ENCODE measurements at places on chromosomes 16 and 17.

DNA sequence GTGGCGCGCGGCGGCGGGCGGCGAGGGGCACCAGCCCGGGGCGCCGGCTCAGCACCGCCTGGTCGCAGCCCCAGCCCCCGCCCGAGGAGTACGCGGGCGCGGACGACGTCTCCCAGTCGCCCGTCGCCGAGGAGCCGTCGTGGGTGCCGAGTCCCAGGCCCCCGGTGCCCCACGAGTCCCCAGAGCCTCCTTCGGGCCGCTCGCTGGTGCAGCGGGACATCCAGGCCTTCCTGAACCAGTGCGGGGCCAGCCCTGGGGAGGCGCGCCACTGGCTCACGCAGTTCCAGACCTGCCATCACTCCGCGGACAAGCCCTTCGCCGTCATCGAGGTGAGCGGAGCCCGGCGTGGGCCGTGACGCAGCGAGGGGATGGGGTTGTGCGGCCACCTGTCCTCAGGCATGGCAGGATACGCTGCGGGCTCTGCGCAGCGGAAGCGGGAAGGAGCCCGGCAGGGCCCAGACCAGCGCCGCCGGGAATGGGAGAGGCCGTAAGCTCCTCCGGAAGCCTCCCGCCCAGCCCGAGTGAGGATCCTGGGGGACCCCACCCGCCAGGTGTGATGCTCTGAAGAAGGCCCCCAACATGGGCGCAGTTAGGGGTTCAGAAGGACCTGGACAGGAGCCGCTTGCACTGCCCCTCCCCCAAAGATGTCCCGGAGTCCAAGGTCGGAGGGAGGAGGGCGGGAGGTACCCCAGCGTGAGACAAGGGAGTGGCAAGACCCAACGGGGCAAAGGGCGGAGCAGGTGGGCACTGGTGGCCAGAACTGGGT is 522 bp downstream of the NAGS start:
- DNase-seq, result no peak

GRCh38 chr16:48536614-48537200 is 73.3 kb downstream of the N4BP1 start:
- DNase-seq, result no peak

DNA sequence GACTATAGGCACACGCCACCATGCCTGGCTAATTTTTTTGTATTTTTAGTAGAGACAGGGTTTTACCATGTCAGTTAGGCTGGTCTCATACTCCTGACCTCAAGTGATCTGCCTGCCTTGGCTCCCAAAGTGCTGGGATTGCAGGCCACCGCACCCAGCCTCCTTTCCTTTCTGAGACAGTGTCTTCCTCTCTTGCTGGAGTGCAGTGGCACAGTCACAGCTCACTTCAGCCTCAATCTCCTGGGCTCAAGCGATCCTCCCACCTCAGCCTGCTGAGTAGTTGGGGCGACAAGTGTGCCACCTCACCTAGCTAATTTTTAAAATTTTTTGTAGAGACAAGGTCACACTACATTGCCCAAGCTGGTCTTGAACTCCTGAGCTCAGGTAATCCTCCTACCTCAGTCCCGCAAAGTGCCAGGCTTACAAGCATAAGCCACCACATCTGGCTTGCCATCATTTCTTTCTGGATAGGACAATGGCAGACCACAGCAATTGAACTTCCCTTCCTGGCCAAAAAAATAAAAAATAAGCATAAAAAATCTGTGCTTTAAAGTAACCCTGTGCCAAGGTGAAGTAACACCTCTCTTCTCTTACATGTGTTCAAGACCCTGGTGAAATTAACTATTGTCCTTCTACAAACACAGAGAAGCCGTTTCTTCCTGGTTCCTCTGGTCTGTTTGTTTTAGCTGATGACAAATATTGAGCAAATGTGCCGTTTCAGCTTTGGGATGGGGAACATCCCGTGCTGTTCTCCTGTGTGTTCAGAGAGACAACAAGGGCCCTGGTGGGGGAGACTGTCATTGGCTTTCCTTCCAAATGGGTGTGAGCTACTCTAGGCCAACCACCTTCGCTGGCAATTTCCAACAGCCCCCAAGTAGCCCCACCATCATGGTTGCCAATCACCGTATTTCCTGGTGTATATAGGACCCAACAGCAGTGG is 60.2 kb downstream of the EMP2 start:
- no peak for DNase-seq

GRCh38 chr17:280216-280615 is 72.4 kb downstream of the RPH3AL start:
- DNase-seq, result no peak

DNA sequence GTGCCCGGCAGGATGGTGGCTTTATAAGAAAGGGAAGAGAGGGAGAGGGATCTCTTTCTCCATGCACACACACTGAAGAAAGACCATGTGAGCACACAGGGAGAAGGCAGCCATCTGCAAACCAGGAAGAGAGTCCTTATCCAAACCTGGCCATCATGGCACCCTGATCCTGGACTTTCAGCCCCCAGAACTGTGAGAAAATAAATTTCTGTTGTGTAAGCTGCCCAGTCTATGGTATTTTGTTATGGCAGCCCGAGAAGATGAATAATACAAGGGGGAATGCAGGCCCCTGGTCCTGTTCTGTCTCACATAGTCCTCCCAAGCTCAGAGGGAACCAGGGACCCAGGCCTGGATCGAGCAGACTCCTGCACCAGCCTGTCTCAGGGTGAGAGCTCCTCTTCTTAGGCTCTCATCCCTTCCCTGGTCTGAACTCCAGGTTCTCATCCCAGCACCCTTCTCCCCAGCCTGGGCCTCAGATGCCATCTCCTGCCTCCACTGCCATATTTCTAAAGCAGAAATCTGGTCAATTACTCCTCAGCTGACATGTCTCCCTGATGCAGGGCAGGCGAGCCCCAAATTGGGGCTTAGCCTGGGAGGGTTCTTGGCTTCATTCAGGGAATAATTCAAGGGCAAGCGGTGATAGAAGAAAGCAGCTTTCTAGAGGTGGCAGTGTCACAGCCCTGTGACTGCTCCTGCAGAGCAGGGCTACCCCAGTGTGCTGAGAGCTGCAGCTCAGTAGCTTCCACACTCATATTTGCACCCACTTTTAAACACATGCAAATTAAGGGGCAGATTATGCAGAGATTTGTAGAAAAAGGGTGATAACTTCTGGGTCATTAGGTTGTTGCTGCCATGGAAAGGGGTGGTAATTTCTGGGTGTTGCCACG is 28.8 kb downstream of the IGFBP4 start:
- no peak for DNase-seq

DNA sequence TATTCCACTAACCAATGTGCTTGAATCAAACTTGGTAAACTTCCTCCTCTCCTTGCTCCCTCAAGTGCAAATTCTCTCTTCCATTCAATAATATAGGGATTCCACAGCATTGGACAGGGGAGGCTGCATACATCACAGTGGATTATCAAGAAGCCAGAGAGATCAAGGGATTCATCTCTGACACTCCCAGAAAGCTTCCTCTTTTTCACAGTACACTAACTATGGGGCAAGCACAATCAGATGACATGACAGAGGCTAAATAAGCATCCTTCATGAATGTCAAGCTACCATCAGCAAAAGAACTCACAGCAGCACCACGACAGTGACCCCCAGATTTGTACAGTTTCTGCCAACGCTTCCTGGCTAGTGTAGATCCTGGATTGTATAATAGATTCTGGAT is 178.4 kb upstream of the C17orf78 start:
- no peak for DNase-seq

- no peak for DNase-seq
These were observed 36.4 kb downstream of the CLEC16A start for GRCh38 chr16:10980813-10981212.

DNA sequence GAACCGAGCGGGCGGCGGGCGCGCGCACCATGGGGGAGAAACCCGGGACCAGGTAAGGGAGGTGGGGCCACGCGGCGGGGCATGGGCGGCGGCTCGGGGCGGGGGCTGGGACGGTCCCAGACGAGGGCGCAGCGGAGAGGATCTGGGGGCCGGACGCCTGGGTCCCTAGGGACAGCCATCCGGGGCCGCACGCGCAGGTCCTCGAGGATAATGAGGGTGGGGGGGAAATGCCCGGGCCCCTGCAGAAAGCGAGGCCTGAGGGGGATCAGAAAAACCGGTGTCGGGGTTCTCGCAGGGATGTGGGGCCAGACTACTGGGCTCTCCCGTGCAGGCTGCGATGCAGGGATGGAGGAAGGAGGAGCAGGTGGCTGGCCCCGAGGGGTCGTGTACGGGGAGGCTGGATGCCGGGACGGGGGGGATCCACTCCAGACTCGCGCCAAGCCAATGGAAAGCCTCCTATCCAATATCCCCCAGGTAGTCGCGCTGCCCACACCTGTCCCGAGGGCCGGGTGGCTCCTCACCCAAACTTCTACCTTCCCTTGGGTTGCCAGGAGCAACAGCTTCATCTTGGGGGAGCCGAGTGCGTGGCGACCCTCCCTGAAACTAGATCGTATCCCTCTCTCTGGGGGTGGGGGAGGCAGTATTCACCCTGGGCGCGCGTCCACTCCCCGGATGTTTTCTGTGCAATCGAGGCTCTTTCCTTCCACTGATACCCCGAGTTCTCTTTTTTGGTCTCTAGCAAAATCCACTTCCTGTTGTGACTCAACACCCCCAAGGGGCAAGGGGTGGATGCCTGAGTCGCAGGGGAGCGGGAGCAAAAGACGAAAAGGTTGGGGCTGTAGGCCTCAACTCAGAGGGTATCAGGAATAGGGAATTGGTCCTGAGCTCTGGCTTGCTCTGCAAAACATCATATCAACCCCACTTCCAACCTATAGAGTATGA is 532 bp downstream of the ARRB2 start:
- no peak for DNase-seq

DNA sequence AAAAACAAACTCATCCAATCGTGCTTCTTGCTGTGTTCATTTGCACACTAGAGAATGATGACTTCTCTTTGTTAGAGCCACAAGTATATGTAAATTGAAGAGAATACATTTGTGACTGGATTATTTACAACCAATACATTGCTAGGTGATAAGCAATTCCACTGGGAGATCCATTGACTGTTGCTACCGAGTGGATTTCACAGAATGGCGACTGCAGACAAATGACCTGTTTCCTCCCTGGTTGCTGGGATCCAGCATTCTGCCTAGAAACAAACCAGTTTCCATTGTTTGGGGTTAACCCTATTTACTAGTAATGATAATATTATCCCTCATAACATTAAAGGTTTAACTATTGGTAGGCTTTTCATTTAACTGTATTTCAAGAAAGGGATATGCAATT is 36.9 kb upstream of the CPHXL start:
- no peak for DNase-seq

DNA sequence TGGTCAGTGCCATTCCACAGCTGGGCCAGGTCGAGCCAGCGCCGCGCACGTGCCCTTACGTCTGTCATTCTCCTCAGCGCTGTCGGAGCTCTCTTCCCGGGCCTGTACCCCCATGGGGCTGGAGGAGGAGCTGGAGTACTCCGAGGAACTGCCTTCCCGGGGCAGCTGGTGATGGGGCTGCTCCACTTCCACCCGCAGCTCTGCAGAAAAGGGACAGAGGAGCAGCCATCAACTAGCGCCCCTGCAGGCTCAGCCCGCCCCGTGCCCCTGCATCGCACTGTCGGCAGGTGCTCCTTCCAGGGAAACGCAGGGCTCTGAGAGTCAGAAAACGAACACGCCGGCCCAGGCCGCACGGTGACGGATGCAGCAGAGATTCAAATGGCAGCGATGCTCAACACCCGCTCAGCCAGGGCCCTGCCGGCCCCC is 20.9 kb downstream of the MAP1LC3B start:
- no peak for DNase-seq

GRCh38 chr17:47649972-47650524 is 329 bp downstream of the KPNB1 start:
- DNase-seq, result peak; percentile 38

DNA sequence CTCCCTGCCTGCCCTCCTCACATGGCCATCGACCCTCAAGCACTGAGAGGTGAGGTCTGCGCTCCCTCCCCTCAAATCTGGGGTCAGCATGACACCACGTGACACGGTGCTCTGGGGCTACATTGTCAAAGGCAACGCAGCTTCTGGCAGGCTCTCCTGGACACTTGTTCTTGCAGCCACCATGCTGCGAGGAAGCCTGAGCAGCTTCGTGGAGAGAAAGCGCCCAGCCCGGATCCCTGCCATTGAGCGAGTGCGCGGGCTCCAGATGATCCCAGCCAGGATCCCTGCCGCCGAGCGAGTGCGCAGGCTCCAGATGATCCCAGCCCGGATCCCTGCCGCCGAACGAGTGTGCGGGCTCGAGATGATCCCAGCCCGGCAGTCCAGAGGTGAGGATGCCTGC is 70.9 kb upstream of the METRNL start:
- no peak for DNase-seq

- DNase-seq, result no peak
These were observed 29.9 kb downstream of the KANSL1 start for GRCh38 chr17:46163316-46163715.

GRCh38 chr16:89350701-89351380 is 133.3 kb downstream of the ZNF778 start:
- DNase-seq, result no peak

- no peak for DNase-seq
These were observed 22.1 kb downstream of the IRF8 start for GRCh38 chr16:85921026-85921425.

DNA sequence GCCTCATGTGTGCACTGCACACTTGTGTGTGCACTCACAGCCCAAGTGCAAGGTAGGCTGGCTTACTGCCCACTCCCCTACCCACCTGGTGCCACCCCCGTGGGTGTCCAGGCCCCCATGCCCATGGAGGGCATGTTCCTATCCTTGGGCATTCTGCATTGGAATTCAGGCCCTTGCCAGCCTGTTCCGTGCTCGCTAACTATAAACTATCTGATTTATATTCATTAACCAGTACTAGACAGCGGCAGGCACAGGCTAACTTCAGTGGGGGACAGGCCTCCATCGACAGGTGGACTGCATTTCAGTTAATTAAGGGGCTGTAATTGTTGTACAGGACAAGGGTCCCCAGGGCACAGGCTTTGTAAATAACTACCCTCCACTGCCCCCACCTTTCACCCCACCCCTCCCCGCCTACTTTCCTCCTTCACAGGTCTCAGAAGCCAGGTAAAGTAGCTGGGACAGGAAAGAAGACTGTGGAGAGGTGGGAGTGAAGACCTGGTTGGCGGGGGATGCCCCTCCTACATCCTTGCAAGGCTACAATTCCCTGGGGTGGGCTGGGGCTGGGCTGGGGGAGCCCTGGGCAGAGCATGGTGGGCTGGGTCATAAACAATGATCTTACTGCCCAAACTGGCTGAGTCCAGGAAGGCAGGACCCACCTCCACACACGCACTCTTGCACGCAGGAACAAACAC is 119.0 kb upstream of the LHX1 start:
- no peak for DNase-seq

GRCh38 chr16:55125818-55126385 is 195.2 kb downstream of the IRX5 start:
- no peak for DNase-seq

- DNase-seq, result no peak
These were observed 3.2 kb upstream of the NPB start for GRCh38 chr17:81898885-81899284.
